Ovary (tissue), 10 donors: ENCODE measurements at places on chromosomes 5 and 9. TPM values are rescaled to one million over a fixed set of nuclear protein-coding genes. Genes with fewer than 3 reads are reported as not detected.

DNA sequence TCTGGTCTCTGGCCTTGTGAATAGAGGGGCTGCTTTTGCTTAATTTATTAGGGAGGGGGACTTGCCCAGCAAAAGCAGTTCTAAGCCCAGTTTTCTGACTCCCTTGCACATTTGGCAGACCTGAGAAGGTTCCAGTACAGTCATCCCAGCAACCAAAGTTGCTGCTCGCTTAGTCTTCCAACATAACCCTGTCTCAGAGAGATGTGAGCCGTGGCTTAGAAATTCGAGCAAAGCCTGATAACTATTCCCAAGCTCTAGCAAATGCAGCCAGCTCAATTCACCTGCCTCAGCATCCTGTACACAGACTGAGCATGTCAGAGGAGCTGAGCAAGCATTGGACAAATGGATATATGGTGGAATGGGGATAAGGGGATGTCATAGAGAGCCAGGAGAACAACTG, 401.9 kb downstream of the SPOCK1 start:
- DNase-seq = no peak

GRCh38 chr5:39005566-39006232, 68.5 kb downstream of the RICTOR start:
- DNase-seq = no peak

- no peak for DNase-seq
These were observed 76.5 kb downstream of the SH3PXD2B start for GRCh38 chr5:172377856-172378255.

Gene PPP2R2B
- total RNA-seq = 1.4 TPM

Gene SKIC3
- 53.2 TPM for total RNA-seq
